ENCODE measurements at places on chromosomes 2 and 18.

DNA sequence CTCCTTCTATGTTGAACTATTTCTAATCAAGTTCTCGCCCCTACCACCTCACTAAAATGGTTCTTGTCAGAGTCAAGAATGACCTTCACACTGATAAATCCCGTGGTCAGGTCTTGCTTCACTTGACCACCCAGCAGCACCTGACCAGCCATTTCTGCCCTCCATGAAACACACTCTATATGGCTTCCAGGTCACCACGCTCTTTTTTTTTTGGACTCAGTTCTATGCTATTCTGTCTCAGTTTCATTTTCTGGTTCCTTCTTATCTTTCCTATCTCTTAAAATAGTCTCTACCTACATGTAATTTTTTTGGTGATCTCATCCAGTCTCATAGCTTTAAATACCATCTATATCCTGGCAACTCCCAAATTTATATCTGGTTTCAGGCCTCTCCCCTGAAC, 11.4 kb downstream of the EIF2AK3 start:
- DNase-seq = no peak

DNA sequence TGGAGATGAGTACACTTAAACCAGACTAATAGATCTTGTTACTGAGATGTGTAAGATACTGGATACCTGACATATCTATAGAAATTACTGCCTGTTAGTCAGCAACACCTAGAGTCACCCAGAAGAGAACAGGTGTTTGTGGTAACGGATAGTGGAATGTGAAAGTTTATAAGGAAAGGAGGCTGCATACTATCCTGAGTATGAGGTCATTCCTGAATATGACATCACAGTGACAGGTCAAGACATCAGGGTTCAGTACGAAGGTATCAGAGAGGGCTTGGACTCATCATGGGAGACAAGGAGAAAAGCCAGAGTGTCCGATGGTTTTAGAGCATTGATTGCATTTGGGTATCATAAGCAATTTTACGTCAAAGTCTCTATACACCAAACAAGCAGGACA, 55.3 kb downstream of the ABCA12 start:
- DNase-seq = no peak

- no peak for DNase-seq
These were observed 38.0 kb downstream of the DCDC2C start for GRCh38 chr2:3741396-3741795.

GRCh38 chr2:221573430-221574230, 1.5 kb upstream of the EPHA4 start:
- DNase-seq = peak; percentile 67

GRCh38 chr2:10170256-10170655, 47.7 kb downstream of the RRM2 start:
- peak; percentile 49 for DNase-seq

- DNase-seq = no peak
These were observed 402.2 kb upstream of the TCF4 start for GRCh38 chr18:55990186-55990585.

DNA sequence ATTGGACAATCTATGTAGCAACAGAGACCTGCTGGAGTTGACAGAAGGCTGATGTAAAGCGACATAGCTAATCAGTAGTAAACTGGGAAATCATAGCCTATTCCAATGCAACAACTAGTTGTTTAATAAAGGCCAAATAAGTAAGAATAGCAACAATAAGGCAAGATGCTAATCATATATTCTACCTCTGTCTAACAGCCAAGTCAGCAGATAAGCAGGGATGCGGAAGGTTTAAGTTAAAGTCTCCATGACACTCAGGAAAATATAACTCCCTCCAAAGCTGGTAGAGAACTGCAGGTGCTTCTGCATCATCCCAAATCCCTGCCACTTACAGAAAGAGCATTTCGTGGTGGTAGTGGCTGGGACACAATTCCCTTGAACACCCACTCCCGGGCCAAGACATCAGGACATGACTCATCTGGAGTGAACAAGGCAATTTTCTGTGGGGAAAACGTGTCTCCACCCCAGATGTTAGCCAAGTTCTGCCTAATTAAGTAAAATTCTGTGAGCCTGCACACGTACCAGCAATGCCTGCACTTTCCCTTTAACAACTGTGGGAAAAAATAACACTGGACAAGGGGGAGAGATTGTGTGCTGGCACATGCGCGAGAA, 413.6 kb upstream of the ID2 start:
- peak; percentile 12 for DNase-seq

- DNase-seq = no peak
These were observed 31.6 kb downstream of the GBX2 start for GRCh38 chr2:236136538-236136937.

DNA sequence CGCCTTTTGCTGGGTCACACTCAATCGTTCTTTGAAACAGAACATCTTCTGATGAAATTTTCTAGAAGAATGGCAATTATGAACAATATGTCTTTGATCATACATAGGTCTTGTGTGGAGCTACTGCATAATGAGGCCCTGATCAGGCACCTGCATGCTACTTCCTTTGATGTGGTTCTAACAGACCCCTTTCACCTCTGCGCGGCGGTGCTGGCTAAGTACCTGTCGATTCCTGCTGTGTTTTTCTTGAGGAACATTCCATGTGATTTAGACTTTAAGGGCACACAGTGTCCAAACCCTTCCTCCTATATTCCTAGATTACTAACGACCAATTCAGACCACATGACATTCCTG, 532 bp downstream of the UGT1A5 start:
- DNase-seq = no peak

DNA sequence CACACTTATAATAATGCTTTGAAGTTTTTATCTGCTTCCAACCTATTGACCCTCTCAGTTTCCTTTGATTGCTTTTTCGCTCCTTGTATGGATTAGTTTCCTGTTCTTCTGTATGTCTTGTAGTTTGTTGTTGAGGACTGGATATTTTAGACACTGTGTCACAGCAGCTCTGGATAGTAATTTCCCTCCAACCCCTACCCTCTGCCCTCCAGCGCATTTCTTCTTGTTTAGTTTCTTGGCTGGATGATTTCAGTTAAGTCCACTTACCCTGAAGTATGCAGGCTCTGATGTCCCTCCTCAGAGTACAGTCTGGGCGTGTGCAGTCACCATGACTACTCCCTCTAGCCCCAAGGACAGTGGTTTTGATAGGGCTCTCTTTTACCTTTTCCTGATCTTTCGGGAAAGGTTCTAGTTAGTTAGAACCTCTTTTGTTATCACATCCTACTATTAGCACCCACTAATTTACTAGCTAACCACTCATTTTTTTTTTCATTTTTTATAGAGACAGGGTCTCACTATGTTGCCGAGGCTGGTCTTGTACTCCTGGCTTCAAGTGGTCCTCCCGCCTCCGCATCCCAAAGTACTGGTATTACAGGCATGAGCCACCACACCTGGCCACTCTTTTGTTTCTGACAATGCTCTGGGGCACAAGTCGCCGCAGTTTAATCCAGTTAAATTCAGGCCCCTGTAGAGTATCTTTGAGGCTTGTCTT, 16.3 kb upstream of the LYG1 start:
- no peak for DNase-seq

- no peak for DNase-seq
These were observed 655.0 kb downstream of the STK39 start for GRCh38 chr2:167592441-167592840.

Data from cardiac fibroblast (primary cell).